ENCODE measurements at places on chromosomes 12 and 14.

- no peak for DNase-seq
Observed at GRCh38 chr14:38129705-38130104, 78.0 kb upstream of the SSTR1 start.

- no peak for DNase-seq
Observed at GRCh38 chr12:104134882-104135281, 3.1 kb downstream of the NFYB start.

GRCh38 chr12:24025153-24025798 is 75.8 kb upstream of the SOX5 start:
- peak; percentile 24 for DNase-seq

GRCh38 chr12:78376257-78376656 is 488.3 kb upstream of the SYT1 start:
- DNase-seq: no peak

DNA sequence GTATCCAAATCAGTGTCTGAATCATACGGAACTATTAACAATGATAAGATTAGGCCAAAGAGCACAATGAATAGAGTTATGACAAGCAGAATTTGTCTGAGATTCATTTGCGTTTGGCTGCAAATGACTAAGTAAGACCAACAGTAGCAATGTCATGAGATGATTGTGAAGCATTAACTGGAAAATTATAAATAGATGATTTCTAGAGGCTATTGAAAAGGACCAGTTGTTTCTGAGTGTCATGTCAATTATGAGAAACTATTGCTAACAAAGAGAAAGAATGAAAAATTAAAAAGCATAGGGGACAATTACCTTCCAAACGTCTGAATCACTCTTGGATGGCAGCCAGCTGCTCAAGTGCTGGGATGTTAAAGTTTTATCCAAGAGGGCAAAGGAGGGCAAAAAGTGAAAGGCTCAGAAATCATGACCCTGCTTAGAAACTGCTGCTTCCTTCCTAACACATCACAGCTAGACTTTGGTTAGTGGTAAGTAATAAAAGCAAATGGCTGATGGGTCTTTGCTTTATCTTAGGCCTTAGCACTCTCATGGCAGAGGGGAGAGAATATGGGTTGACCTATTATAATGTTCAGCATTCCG is 89.0 kb downstream of the AKAP6 start:
- DNase-seq: peak; percentile 80

- DNase-seq: no peak
Observed at GRCh38 chr14:57009585-57010515, 199.6 kb upstream of the OTX2 start.

DNA sequence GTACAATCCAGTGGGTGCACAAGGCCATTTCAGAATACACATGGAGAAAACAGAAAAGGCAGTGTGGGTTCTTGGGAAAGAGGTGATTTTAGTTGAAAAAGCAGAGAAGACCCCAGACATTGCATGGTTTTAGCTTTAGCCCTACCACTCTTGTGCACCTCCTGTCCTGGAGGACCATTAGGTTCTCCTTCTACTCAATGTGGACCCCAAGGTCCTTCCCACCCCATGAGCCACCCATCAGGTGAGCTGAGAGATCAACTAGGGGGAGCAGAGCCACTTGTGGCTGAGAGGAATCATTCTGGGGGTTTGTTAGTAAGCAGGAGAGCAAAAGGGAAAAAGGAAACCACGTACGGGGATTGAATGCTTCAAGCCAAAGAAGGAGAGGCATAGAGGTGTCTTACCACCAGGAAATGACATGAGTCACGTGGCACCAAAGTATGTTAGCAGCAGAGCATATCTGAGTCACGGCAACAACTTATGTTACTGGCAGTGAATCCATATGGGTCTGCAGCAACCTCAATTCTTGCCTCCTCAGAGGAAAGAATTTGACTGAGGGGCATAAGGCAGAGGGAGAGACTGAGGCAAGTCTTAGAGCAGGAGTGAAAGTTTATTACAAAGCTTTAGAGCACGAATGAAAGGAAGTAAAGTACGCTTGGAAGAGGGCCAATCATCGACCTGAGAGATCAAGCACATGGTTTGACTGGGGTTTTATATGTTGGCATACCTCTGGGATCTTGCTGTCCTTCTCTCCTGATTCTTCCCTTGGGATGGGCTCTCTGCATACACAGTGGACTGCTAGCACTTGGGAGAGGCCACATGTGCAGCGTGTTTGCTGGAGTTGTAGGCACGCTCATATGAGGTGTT is 73.9 kb downstream of the HSD17B6 start:
- DNase-seq: peak; percentile 27

DNA sequence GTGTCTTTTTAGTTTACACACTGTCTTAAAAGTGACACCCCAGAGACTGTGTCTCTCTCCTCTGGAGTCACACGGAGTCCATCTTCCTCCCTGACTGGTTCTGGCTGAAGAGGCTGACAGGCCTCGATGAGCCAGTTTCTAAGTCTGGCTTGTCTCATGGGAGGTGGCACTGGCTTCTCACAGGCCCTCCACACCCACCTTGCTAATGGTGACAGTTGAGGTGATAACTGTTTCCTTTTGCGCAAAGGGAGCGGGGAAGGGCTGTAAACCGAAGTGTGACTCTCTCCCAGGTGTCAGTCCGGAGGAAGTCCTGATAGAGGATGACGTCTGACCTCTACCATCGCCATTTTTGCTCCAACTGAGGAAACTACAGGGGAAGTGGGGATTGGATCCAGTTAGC is 30.2 kb downstream of the KCTD10 start:
- DNase-seq: no peak

GRCh38 chr12:96136161-96136560 is 58.0 kb upstream of the ELK3 start:
- DNase-seq: peak; percentile 56

DNA sequence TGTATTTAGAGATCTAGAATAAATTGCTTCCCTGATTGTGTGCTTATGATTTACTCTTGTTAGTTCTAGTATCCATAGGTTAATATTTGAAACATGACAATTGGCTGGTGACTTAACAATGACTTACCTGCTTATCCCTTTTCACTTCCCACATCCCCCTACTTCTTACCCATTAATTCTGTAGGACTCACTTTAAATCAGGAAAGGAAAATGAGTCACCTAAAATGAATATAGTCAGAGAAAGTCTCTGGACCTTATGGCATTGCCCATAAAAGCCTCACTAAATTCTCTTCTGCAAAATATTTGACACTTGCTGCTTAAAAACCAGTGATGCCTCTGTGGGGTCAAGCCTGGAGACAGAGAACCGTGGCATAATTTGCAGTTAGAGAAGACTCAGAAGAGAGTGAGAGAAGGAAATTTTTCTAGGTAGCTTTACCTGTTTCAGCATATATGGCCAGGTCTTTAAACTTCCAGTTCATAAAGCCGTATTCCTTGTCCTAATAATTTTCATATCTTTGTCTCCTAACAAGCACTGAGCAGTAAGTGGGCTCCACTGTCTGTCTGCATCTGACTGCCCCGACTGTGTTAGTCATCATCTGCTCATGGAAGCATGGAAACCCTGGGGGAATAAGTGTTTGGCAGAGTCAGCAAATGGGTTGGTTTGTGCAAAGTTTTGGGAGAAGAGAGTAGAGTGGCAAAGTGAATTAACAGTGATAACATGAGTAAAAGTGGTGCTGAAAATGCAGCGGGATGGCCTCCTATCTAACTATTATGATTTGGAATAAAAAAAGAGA is 294.4 kb downstream of the AKAP6 start:
- peak; percentile 36 for DNase-seq

DNA sequence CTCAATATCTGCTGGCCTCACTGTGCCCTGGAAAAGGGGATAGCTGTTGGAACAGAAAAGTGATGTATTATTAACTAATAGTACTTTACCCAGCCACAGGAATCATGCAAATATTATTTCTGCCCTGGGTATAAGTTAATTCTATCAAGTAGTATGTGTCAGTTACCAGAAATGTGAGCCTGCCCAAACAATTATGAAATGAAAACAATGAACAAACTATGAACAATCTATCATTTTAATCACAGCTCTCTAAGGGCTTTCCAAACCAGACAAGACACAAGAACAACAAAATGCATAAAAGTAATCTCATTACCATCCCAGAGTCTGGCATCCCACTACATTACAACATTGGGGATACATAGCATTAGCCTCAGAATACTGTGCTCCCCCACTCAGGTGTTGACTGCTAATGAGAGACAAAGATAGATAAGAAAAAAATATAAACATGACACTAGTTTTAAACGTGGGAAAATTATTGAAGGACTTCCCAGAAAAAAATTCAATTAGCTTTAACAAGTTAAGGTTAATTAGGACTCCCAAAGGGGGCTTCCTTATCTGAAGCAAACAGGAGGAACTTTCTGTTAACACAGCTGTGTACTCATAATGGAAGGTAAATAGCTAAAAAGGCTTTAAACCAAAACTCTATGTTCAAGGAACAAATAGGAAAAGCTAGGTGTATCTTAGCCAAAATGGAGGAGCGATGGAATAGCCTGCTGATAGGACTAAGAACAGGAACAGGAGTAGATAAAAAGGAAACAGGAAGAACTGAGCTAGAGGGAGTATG is 3.3 kb downstream of the DCAF5 start:
- DNase-seq: no peak

GRCh38 chr14:77529213-77529612 is 30.6 kb upstream of the ISM2 start:
- no peak for DNase-seq

GRCh38 chr14:104794631-104794992 is 936 bp downstream of the AKT1 start:
- peak; percentile 36 for DNase-seq

DNA sequence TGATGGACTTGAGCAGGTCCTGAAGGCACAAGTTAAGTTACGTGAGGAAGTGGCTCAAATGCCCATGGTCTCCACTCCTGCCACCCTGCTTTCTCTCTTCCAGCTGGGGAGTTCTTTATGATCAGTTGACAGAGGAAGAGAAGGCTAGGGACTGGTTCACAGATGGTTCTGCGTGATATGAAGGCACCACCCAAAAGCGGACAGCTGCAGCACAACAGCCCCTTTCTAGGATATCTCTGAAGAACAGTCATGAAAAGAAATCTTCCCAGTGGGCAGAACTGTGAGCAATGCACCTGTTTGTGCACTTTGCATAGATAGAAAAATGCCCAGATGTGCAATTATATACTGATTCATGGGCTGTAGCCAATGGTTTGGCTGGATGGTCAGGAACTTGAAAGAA is 162.4 kb upstream of the FSCB start:
- no peak for DNase-seq

- no peak for DNase-seq
Observed at GRCh38 chr14:87613881-87614280, 379.1 kb downstream of the GALC start.

- DNase-seq: no peak
Observed at GRCh38 chr12:6938353-6939190, 5.0 kb upstream of the RNU7-1 start.

DNA sequence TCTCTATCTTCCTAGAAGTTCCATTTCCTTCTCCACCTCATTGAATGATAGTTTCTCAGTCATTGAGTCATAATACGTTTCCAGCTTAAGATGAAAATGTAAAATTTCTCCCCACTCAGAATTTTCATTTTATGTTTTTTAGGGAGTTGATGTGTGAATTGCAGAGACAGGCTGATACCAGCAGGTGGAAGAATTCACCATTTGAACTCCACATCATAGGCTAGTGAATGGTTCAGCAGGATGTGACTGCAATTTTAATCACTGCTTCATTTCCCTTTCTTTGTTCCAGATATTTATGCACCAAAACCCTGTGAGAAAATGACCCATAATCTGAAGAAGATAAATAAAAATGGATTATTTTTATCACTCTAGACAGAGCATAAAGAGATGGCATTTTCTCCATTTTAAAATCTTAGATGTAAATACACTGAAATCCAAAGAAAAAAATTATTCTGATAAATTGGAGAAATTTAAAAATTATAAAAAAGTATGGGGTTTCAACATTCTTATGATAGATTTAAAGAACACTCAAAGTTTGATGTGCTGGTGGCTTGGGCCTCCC is 10.6 kb upstream of the PYGL start:
- DNase-seq: peak; percentile 67

- DNase-seq: no peak
Observed at GRCh38 chr12:82671673-82672195, 15.0 kb upstream of the TMTC2 start.

- peak; percentile 79 for DNase-seq
Observed at GRCh38 chr14:22432348-22432976, 156.6 kb downstream of the DAD1 start.

- DNase-seq: no peak
Observed at GRCh38 chr12:55703288-55703687, 4.4 kb downstream of the ITGA7 start.

- no peak for DNase-seq
Observed at GRCh38 chr12:20445687-20446086, 77.3 kb downstream of the PDE3A start.
